ENCODE measurements at places on chromosomes 3 and 15.

DNA sequence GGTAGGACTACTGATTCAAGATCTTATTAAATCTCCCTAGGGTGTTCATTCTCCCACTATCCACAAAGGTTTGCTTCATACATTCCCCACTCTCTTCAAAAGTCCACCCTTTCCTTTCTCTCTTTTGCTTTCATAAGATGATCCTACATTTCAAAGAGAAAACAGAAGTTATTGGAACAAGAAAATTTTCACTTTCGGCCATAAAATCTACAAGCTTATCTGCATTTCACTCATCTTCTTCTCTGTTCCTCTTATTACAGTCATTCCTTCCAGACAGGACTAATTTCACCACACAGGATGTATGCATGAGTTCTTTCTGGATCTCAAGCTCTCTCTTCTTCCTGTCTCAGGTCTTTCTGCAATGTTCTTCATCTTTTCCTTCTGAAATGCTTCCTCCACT, 238.7 kb downstream of the ISL2 start:
- no peak for DNase-seq

- peak; percentile 42 for DNase-seq
Measured at GRCh38 chr3:184361932-184362667, 590 bp downstream of the POLR2H start.

DNA sequence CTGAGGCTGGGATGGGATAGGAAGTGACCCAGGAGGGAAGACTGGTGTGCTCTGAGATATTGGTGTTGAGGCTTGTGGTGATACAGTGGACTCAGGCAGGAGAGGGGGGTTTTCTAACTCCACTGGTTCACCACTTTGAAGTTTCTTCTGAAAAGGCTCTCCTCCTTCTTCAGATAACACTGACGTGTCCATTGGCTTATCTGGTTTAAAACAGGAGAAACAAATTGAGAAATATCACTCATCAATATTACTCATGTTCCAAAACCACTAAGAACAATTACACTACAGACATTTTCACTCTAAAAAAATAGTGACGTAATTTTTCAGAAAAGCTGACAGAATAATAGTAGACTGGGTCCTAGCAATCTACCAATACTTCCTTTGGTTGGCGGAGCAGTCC, 23.1 kb downstream of the TP53BP1 start:
- peak; percentile 12 for DNase-seq

DNA sequence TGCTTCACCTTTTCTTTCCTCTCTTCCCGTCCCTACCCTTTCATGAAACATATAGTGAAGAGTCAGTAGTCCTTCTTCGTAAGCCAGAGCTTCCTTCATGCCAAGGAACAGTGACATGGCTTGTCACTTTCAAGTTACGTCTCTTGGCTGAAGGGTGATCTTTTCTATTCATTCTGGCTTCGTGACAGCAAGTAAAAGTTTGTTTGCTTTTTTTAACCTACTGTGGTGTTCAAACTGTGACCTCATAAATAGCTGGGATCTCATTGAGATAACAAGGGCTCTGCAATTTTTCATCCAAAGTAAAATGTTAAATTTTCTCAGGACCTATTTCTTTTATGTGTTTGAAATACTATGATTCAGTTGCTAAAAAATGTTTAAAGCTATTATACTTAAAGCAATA, 10.5 kb downstream of the CDIN1 start:
- DNase-seq, result no peak

DNA sequence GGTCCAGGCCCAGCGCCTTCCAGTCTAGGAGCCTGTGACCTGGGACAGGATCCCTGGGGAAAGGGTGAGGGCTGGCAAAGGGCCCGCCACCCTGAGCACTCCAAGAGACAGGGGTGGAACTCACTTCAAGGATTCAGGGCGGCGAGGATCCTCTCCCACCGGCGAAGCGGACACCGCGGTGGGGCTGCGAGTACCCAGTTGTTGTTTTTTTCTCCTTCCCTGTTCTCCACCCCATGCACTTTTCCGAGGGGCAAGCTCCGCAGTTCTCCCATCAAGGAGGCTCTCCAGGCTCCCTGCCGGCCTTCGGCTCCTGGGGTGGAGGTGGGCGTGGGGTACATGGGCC, 387 bp upstream of the PAQR5 start:
- DNase-seq, result no peak

GRCh38 chr15:89315375-89315929, 19.2 kb downstream of the POLG start:
- DNase-seq, result no peak

GRCh38 chr15:51866751-51867150, 37.3 kb downstream of the TMOD3 start:
- DNase-seq, result no peak

DNA sequence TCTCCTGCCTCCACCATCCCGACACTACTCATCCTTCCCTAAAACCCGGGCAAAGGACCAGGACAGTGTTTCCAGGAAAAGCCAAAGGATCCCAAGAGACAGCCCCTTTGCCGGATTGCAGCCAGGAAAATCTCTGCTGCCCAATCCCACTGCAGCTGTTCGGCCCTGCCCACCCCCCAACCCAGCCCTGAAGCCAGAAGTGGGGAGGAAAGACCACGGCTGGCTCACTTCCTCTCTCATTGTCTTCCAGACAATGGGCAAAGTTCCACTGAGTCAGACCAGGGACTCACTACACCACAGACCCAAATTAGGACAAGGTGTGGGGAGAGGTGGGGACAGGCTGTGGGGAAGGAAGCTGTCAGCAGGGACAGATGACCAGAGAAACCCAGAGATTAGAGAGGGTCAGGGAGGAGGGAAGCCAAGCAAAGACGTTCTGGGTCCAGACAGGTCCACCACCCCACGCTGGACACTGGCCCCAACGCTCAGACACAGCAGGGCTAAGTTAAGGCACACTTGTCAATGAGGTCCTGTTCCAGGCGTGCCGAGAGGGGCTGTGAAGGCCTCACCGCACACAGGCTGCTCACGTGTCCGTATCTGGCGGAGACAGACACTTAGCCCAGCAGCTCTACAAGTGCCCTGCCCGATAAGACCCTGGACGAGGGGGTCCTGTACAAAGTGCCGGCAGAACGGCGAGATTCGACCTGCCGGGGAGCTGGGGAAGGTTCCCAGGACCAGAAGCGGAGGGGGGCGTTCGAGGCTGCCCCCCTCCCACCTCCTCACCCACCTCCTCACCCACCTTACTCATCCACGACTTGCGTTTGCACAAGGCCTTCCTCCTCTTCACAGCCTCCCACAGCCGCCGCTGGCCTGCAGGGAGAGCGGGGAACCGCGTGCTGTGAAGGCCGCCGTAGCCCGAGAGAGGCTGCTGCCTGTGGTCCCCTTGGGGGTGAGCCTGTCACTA, 21.9 kb downstream of the TNK2 start:
- DNase-seq, result peak; percentile 68

- no peak for DNase-seq
Measured at GRCh38 chr3:7275396-7275795, 414.5 kb downstream of the GRM7 start.

DNA sequence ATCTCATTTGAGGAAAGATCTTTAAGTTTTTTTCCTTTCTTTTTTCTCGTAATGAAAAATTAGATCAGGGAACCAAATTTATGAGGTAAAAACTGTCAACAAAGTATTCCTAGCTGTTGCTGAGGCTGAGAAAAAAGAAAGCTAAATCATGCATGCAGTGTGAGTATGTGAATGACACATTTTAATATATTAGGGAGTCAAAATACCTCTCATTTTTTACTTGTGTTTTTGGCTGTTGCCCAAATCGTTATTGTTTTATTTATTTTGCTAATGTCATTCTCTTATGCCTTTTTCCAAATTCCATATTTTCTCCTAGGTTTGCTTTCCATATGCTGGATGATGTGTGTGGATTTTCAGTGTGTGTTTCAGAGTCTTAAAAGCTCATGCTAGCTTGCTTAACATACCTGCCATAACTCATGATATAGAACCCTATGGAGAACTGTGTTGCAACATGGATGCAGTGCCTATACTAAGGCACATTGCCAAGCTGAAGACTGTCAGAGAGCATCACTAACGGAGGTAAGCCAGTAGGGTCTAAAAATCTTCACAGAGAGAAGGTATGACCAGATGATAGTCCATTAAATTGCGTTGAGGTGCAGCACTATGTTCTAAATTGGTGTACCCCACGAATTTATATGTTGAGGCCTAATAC, 629.5 kb upstream of the KCNMB2 start:
- DNase-seq, result peak; percentile 7

- DNase-seq, result no peak
Measured at GRCh38 chr3:10774825-10775224, 41.2 kb upstream of the SLC6A11 start.

DNA sequence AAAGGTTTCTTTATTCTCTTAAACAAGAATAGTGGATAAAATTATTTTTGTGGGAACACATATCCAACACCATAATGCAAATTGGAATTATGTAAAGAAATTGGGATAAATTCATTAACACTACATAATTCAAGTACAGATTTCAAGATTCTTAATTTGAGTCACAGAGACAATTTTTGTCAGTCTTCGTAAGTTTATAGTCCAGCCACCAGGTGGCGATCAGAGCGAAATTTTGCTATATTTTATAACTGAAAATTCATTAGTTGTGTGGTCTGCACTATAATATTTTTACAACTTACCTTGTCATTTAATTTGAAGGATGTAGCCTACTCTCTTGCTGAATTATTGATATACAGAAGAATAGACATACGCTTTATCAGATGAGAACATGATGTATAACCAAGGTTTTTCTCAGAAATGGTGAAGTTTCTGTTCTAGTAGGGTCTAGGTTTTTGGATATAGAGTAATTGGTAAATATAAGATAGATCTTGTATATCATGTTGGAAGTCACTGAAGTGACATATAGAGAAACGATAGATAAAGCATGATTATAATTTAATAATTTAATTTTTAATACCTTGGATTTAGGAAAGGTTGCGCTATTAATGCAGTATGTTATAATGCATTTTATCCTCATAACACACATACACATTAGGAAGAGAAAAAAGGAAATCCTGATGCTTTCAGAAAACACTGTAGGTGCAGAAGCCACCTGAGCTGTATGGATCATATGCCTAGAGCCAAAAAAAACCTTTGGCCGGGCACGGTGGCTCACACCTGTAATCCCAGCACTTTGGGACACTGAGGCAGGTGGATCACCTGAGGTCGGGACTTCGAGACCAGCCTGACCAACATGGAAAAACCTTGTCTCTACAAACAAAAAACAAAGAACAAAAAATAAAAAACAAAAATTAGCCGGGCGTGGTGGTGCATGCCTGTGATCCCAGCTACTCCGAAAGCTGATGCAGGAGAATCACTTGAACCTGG, 31.7 kb downstream of the PLSCR4 start:
- DNase-seq, result peak; percentile 33

DNA sequence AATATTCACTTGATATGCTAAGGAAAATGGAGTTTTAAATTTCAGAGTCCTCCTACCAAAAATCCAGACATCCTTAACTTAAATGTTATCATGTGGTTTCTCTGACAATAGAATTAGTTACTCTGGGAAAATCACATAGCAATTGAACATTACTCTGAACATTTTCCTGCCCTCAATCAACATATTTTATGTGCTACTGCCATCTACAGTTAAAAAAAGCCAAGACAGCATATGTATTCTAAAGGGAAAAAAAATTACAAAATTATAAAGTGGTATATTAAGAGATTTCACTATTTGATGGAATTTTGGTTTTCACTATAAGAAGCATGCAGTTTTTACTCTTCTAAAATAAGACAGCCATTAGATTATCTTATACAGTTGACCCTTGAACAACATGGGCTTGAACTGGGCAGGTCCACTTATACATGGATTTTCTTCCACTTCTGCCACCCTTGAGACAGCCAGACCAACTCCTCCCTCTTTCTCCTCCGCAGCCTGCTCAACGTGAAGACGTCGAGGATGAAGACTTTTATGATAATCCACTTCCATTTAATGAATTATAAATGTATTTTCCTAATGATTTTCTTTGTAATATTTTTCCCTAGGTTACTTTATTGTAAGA, 122.3 kb downstream of the ATP1B3 start:
- DNase-seq, result peak; percentile 40

GRCh38 chr15:80180468-80180867, 27.7 kb downstream of the FAH start:
- no peak for DNase-seq

- no peak for DNase-seq
Measured at GRCh38 chr3:44903314-44903713, 28.9 kb downstream of the TGM4 start.

DNA sequence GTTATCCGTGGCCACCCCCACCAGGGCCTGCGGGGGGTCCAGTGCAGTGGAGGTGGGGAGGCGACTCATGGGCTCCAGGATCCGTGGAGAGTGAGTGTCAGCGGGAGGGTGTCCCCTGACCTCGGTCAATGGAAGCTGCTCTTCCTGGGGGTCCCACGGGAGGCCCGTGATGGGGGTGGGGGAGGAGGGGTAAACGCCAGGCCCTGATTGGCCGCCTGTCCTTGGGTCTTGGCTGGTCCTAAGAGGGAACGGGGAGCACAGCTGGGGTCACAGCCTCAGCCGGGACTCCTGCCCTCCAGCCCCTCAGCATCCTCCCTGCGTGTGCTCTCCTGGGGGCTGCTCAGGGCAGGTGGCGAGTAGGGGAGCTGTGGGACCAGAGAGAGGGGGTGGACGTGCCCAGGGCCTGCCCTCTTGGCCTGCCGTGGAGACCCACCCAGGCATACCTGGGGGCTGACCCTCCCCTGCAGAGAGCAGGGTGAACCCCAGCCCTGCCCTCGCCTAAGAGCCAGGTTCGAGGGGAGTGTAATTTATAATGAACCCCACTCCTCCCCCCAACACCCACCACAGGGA, 184.6 kb downstream of the GOLGA6L6 start:
- DNase-seq, result no peak

DNA sequence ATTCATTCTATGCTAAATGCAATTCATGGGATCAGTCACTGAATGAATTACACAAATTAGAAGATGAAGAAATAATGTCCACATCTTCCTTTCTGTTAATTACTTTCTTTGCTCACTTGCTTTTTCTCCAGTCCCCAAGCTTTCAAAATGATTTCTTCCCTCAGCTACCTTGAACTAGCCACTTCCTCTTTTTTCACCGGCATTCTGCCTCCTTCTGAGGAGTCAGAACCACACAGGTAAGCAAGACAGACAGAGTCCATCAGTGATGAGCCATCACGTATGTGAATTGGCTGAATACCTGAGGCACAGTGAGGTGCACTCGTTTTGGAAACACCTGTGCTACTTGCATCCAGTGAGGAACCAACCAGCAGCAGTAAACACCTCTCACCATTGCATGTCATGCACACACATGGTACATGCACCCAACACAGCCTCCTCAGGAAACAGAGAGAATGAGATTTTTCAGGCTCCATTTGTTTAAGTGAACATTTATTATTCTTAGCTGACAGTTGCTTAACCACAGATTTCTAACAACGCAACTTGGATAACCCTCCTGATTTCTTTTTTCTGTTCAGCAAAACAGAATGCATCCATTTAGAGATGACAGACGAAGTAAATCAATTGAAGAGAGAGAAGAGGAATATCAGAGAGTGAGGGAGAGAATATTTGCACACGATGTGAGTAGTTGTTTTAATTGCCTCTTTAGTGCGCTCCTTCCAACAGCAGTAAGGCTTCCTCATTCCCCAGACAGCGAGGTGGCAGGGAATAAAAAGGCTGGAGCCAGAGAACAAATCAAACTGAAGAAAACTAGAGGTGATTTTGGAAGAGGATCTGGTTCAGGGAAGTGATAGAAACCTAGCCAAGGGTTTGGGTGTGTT, 69.3 kb downstream of the ARPP21 start:
- no peak for DNase-seq

All from AG08395 (cell line).